NCI-H774 (cell line): ENCODE measurements at places on chromosomes 6 and 20.

DNA sequence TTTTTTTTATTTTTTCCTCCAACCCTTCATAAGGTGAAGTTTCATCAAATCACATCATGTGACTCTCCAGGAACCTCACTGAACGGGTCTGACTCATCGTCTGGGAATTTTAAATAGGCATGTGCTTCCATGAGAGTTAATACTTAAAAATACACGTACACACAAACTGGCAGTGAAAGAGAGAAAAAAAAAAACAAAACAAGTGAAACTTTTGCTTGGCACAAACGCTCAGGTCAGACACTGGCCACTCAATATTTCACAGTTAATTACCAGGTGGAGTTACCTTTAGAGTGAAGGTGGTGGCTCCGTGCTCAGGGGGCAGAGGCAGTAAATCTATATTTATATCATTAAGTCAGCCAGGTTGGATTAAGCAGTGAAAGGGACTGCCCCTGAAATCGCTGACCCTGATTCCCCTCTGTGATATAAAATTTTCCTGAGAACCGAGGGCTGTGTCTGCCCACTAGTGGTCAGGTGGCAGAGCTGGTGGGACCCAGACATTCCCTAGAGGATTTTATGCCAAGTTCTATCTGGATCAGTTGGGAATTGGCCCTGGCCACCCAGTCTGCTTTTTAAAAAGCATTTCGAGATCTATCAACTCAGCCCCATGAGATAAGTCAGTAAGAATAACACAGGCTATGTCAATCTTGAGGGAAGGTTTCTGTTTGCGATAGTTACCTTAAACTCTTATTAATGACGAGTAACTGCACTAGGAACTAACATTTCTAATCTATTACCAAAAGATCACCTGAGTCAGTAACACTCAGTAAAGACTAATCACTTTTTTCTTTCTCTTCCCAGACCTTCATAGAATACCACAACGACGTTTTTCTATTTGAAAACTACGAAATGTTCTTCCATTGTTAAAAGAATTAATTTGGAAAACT, 259.1 kb downstream of the HDGFL1 start:
- peak; percentile 48 for DNase-seq

DNA sequence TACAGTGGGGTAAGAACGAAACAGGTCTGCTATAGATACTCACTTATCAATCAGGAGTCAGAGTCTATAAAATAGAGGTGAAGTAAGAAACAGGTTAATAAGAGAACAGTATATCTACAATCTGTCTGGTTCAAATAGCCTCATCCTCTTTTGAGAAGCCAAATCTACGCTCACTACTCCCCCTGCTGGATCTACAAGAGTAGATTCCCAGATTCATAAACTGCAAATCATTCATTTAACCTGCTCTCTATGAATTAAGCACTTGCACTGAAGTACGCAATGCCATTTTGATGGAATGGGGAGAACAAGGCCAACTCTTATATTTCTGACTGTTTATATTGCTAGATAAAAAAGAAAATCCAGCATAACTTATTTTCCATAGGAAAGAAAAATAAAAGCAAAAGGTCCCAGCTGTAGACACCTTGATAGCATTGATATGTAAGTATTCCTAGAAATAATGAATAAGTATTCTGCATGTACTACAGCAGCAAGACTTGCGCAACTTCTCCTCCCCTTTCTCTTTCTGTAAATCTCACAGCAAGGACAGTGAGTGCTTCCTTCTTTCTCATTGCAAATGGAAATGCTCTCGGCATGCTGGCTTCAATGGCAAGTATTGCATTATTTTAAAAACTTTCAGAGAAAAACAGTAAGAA, 92.3 kb downstream of the RFX6 start:
- DNase-seq: peak; percentile 81

GRCh38 chr20:17530716-17531664, at the start of gene BFSP1:
Gene BFSP1, minus strand, starts transcription at chr20:17531379. Its CDS starts 50 bp downstream, at chr20:17531329.
- peak; percentile 54 for DNase-seq

DNA sequence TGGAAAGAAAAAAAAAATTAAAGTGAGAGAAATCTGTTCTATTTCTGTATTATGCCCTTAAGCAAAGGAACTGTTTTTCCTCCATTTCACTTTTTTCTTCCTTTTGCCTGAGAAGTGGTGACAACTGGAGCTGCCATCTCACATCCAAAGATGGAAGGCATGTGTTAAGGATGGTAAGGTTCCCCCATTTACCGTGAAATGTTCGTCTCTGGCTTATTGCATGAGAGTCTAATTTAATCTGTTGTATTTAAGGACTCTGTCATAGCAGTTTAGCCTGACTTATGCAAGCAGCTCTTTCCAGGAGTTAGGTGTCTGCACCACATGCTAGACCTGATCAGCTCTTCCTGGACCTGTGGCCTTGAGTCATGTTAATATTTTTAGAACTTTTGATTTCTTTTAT, 389.5 kb upstream of the MAP3K7 start:
- no peak for DNase-seq

- DNase-seq: no peak
These were observed 27.4 kb upstream of the KHDC1 start for GRCh38 chr6:73290435-73290834.
